Stimulated activated CD4-positive, alpha-beta T cell treated with anti-CD3 and anti-CD28 coated beads, TNF-alpha, amount 100 ng/mL, for 4 hours (primary cell): ENCODE measurements at places on chromosomes 7 and 10.

- DNase-seq: no peak
These were observed 642 bp upstream of the AGR2 start for GRCh38 chr7:16805441-16805840.

- DNase-seq: no peak
These were observed 54.8 kb downstream of the ZMIZ1 start for GRCh38 chr10:79123547-79123963.

GRCh38 chr10:28680358-28680752, 3.0 kb downstream of the BAMBI start:
- DNase-seq: no peak

GRCh38 chr10:78942091-78942501, 126.7 kb upstream of the ZMIZ1 start:
- no peak for DNase-seq

- no peak for DNase-seq
These were observed 26.7 kb upstream of the ABLIM1 start for GRCh38 chr10:114684822-114685209.

DNA sequence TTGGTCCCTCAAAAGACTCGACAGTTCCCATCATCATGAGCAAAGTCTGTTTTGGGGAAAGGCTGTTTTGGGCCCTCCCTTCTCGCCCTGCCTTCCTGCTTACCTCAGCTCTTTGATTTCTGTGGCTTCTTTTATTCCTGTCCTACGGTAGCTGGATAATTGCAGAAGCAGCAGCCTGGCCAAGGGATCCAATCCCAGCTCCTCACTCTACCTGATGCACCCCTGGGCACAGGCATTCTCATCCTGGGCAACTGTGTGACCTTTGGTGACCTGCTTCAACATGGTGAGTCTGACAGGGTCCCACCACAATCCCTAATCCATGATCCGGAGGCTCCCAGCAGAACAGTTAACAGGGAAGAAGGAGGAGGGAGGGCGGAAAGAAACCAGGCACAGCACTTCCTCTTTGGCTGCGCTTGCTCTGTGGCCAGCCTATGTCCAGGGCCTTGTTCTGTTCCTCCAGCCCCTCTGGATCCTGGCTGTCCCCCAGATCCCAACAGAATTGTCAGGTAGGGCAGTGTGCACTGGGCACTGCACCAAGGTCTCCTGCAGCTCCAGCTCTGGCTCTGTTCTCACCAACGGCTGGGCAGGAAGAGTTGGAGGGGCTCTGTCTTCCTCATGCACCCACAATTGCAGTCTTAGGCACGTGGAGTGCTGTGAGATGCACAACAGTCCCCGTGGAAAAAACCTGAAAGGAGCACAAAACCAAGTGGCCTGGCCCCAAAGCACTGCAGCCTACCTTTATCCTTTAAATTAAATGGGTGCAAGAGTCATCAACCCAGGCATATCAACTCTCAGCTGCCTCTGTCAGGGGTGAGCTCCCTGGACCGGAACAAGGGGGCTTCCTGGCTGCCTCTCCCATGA, 144.4 kb downstream of the PTPN20 start:
- DNase-seq: no peak
